ENCODE measurements at places on chromosomes 7 and 10.
A peak's percentile ranks its signal among the peaks of the same experiment; 100 is the strongest.

DNA sequence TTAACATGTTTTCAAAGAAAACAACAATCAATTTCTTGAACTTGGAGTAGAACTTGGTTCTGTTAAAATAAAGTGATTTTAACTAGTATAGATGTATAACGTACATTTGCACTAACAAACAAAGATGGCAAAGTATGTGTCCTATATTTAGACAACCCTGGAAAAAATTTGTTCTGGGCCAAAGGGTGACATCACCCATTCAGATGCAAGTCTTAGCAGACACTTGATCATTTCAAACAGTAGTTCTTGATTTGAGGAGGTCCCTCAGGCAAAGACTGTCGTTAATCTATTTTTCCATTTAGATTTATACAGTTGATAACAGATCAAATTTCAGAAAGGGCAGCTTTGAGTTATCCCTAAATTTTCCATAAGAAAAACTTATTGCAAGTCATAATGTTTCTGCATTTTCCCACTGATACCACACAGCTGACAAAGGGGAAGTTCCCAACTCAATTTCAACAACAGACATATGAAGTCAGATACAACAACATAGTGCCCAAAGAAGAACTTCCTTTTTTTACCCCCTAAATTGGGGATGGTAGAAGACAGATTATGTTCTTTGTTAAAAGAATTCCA is 5.2 kb downstream of the NMT2 start:
- peaks cover 25% of the 10 kb centered on the region for H3K4me1 ChIP-seq
- no peak overlapping the region for H3K27ac ChIP-seq
- no peaks in the 10 kb centered on the region for H3K27me3 ChIP-seq
- DNase-seq = no peak

- no peak for DNase-seq
- no peak overlapping the region for H3K27ac ChIP-seq
- H3K4me1 ChIP-seq = peaks cover 21% of the 10 kb centered on the region
- peak overlapping the region; percentile 7 for H3K4me3 ChIP-seq
- peaks cover 31% of the 10 kb centered on the region for H3K27me3 ChIP-seq
- H3K36me3 ChIP-seq = no peaks in the 10 kb centered on the region
Observed at GRCh38 chr10:30048768-30049517, 10.4 kb downstream of the JCAD start.

DNA sequence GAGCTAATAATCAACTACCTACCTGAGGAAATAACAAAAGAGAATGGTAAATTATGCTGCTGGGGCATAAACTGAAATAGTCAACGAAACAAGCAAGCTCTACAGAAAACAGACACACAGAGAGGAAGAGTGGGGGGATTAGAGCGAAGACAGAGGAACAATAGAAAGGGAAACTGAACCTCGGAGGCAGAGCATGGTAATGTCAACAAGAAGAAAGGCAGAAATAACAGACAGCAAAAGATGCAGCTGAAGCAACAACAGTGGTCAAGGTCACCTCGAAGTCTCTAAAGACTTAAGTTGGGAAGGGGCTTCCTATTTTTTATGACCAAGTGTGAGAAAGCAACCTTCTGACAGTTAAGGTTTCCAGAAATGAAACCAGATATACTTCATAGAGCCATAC is 177.0 kb downstream of the ZNF438 start:
- H3K27me3 ChIP-seq = no peaks in the 10 kb centered on the region
- H3K36me3 ChIP-seq = no peaks in the 10 kb centered on the region
- no peaks in the 10 kb centered on the region for H3K4me1 ChIP-seq
- H3K27ac ChIP-seq = no peak overlapping the region
- DNase-seq = no peak
- H3K4me3 ChIP-seq = no peak overlapping the region

DNA sequence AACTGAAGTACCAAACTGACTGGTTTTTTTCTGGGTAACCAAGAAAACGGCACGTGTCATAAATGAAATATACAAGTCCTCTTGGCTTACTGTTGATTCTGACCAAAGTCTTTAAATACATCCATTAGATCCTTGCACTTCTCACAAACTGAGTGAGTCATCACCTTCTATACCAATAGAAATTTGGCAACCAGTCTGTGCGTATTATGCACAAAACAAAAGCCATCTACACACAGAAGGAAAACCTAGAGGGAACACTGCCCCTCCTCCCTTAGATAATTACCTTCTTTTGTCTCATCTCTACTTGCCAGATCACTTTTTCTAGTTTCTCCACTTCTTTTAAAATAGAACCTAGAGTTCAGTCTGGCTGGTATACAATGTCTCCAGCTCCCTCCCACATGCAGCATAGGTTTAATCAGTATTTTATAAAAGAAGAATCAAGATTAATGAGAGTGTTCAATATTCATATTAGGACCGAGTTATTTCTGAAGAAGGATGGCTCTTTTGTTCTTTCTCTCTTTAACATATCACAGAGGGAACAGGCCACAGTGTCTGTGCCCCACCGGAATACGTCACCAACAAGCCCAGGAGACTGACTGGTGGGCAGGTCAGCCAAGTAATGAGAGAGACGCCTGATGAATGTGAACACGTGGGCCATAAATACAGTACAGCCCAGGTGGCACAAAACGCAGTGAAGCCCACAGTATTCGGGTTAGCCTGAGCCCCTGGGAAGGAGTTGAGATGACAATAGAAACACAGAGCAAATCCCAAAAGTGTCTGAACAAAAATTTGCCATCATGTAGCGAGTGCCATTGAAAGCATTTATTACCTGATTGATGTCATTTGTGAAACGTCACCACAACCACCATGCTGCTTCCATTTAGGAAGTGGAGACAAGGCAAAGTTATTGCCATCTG is 91.3 kb downstream of the KIAA1549 start:
- no peak overlapping the region for H3K4me3 ChIP-seq
- peaks cover 4% of the 10 kb centered on the region for H3K4me1 ChIP-seq
- H3K27ac ChIP-seq = no peak overlapping the region
- H3K36me3 ChIP-seq = no peaks in the 10 kb centered on the region
- peaks cover 8% of the 10 kb centered on the region for H3K27me3 ChIP-seq

DNA sequence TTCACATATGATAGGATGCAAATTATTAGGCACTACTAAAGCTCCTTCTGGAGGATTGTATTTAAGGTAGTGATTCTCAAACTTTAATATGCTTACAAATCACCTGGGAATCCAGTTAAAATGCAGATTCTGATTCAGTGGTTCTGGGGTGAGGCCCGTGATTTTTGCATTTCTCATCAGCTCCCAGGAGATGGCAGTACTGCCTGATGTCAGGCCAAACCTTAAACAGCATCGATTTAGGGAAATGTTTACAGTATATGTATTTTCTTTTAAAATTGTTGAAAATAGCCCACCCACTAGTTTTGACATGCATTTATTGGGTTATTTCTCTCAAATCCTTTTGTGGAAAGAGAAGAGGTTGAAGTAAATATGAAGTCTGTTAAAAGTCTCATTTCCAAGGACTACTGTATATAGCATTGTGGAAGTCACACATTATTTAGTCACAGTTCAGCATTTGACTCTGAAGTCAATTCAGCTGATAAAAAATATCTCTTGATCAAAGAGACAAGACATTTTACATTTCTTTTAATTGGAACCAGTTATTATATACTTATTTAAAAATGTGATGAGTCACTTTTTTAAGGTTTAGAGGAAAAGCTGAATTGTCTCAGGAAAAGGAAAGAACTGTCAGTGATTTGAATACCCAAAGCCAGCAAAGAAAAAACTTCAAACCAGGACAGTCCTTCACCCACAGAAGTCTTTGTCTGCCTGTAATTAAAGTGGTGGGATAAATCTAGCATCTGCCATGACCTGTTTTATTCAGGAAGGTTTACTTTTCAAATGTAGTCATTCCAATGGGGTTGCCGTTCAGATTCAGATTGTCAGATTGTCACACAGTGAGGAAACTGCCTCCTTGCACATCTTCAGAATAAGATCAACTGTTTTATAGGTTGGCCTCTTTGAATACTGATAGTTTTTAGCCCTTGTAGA is 21.1 kb upstream of the HBP1 start:
- no peaks in the 10 kb centered on the region for H3K4me1 ChIP-seq
- no peak overlapping the region for H3K4me3 ChIP-seq
- no peaks in the 10 kb centered on the region for H3K36me3 ChIP-seq
- no peak overlapping the region for H3K27ac ChIP-seq
- no peaks in the 10 kb centered on the region for H3K27me3 ChIP-seq
- peak; percentile 54 for DNase-seq

DNA sequence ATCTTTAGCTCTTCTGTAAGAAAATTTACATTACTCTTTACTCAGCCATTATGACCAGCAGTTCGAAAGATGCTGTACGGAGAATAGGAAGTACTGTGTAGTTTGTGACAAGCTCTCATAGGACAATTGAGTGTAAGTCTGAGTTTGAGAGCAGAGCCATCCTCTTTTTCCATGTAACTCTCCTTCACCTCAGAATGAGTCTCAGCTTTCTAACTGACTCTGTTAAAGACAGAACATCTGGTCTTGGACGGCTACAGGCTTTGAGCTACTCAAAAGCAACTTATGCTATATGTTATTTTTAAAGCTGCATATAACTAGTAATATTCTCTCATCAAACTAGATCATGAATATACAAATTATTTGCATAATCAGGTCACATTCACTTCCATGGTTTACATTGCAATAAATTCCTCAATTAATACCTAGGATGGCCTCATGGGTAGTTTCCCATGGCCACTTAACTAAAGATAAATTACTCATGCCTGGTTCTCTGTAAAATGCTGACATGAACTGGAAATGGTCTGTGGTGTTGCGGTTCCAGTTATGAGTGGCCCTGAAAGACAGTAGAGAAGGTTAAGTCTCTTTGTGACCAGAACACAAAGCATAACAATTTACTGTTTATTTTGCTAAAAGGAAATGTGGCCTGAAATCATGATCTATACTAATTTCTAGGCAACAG is 358.7 kb downstream of the PHF14 start:
- no peaks in the 10 kb centered on the region for H3K27me3 ChIP-seq
- no peaks in the 10 kb centered on the region for H3K36me3 ChIP-seq
- H3K27ac ChIP-seq = no peak overlapping the region
- no peaks in the 10 kb centered on the region for H3K4me1 ChIP-seq
- no peak for DNase-seq
- no peak overlapping the region for H3K4me3 ChIP-seq

- DNase-seq = no peak
- no peak overlapping the region for H3K27ac ChIP-seq
- no peaks in the 10 kb centered on the region for H3K4me1 ChIP-seq
- H3K4me3 ChIP-seq = no peak overlapping the region
- H3K27me3 ChIP-seq = no peaks in the 10 kb centered on the region
Observed at GRCh38 chr7:22469371-22470143, 30.4 kb downstream of the STEAP1B start.

DNA sequence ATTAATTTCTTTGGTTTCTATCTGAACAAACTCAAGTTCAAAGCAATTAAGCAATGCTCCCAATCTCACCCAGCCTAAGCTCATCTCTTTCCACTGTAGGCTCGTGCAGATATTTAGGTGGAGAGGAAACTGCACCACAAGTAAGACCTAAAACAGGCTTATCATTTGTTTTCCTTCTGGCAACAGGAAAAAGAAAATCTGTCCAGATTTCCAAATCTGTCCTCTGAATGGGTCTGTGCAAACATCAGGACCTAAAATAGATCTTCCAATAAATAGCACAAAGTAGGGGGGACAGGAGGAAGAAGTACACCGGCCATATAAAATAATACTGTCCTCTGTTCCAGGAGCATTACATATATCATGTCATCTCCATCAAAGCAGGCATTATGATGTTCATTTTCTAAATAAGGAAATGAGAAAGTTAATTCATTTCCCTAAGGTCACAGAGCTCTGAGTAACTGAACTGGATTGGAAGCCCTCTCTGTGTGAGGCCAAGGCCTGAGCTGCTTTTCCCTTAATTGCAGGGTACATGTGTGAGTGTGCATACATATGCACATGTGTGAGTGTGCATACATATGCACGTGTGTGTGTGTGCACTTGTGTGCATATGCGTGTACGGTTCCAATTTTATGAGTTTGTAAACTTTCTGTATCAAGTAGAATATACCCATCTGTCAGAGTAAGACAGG is 92.8 kb upstream of the PARD3 start:
- no peak overlapping the region for H3K27ac ChIP-seq
- H3K4me3 ChIP-seq = no peak overlapping the region
- no peaks in the 10 kb centered on the region for H3K36me3 ChIP-seq
- H3K27me3 ChIP-seq = no peaks in the 10 kb centered on the region
- no peak for DNase-seq

- peaks cover 30% of the 10 kb centered on the region for H3K4me1 ChIP-seq
- no peak overlapping the region for H3K27ac ChIP-seq
- DNase-seq = no peak
Observed at GRCh38 chr10:132420469-132420980, 23.5 kb downstream of the PWWP2B start.

DNA sequence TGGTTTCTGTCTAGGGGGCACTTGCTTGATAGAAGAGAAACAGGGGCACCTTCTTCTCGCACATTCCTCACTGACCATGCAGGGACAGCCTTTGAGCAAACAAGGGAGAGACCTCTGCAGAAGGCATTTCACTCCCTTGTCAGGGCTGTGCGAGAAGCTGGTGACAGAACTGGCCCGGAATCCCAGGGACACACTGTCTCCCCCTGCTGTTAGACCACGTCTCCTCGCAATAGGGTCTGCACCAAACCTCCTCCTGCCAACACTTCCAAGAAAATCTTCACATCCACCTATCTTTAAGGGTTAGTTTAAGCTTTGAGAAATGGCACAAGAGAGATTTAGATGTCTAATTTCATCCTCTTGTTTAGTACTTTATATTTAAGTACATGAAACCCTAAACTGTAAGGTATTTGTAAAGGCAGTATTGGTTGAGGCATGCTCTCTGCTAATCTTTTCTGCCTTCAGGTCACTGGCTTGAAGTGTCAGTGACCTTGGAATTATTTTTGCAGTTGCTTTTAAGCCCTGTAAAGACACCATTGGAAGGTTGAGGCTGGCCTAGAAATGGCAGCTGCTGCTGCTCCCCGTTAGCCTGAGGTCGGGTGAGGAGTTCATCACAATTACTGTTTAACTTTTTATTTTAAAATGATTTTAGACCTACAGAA is 37.0 kb downstream of the RBM20 start:
- H3K4me1 ChIP-seq = no peaks in the 10 kb centered on the region
- no peak overlapping the region for H3K27ac ChIP-seq
- H3K36me3 ChIP-seq = no peaks in the 10 kb centered on the region
- peak; percentile 4 for DNase-seq
- no peaks in the 10 kb centered on the region for H3K27me3 ChIP-seq

DNA sequence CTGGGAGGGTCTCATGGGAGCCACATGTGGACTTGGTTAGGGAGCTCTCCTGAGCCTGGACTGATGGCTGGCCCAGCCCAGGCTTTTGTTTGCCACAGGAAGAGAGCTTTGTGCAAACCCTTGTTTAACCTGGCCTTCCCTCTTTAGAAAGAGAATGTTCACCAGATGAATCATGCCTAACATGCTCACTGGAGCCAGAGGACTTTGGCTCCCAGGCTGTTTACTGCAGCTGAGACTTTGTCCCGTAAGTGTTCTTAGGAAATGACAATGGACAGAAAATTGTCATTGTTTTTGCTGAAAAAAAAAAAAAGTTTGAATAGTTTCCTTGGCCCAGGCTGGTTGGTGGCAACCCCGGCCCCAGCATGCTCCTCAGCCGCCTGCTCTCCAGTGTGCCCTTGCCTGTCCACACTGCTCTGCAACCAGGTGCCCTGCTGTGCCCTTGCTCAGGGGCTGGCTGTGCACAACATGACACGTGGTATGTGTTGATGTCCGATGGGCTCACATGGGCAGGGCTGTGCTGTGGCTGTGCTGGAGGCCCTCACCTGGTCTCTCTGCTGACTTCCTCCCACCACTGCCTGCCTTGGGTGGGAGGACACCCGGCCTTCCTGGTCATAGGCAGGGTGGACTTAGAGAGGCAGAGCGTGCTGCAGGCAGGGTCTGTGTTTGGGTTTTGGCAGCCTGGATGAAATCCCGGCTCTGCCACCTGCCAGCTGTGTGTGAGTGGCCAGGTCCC is 215.3 kb upstream of the ZNF32 start:
- no peak overlapping the region for H3K4me3 ChIP-seq
- no peaks in the 10 kb centered on the region for H3K27me3 ChIP-seq
- H3K36me3 ChIP-seq = no peaks in the 10 kb centered on the region
- no peaks in the 10 kb centered on the region for H3K4me1 ChIP-seq
- H3K27ac ChIP-seq = no peak overlapping the region

Measured in CD8-positive, alpha-beta memory T cell (primary cell).